Right lobe of liver (tissue), 6 donors: ENCODE measurements at places on chromosomes 5 and 9. TPM values are rescaled to one million over a fixed set of nuclear protein-coding genes. Genes with fewer than 3 reads are reported as not detected.
A peak's percentile ranks its signal among the peaks of the same experiment; 100 is the strongest.

GRCh38 chr5:56671571-56671970 is 143.8 kb upstream of the MAP3K1 start:
- DNase-seq = no peak
- H3K27ac ChIP-seq = peak overlapping the region; percentile 18
- no peaks in the 10 kb centered on the region for H3K36me3 ChIP-seq
- H3K4me3 ChIP-seq = no peak overlapping the region
- no peaks in the 10 kb centered on the region for H3K27me3 ChIP-seq

DNA sequence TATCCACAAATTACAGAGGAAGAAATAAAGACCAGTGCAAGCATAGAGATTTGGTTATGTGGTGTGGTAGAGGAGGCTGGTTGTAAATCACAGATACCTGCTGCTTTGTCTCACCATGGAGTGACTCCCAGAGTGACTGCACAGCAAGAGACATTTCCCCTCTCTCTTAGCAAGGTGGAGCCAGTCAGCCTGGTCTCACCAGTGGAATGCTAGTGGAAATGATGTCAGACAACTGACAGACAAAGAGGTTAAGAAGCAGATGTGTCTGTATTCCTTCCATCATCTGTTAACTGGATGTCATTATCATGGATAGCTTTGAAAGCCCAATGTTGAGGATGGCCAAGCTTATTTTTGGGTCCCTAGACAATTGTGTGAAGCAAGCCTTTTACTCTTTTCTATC is 509.4 kb upstream of the SEMA6A start:
- H3K4me1 ChIP-seq = no peaks in the 10 kb centered on the region
- no peaks in the 10 kb centered on the region for H3K27me3 ChIP-seq
- no peak overlapping the region for H3K27ac ChIP-seq

- no peak for DNase-seq
- H3K27ac ChIP-seq = no peak overlapping the region
- no peak overlapping the region for H3K4me3 ChIP-seq
- no peaks in the 10 kb centered on the region for H3K36me3 ChIP-seq
- no peaks in the 10 kb centered on the region for H3K4me1 ChIP-seq
Measured at GRCh38 chr5:61029456-61030162, 84.6 kb downstream of the NDUFAF2 start.

DNA sequence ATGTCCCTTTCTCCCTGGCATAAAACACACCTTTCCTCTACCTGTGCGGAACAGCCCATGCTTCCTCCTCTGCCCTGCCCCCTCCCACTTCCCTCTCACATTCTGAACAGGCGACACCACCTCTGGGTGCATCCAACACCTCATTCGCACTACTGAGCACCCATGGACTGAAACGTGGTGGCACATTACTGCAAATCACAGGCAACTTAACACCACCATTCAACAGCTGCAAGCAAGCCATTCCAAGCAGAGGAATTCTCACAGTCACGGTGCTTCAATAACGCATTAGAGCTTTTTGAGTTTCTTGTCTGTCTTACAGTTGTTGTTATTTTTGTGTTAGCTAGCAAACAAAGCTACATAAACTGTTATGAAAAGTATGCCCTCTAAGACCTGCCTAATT is 298.2 kb upstream of the TAS2R1 start:
- no peak overlapping the region for H3K27ac ChIP-seq
- H3K4me1 ChIP-seq = no peaks in the 10 kb centered on the region
- H3K27me3 ChIP-seq = no peaks in the 10 kb centered on the region
- no peak overlapping the region for H3K4me3 ChIP-seq
- no peaks in the 10 kb centered on the region for H3K36me3 ChIP-seq

DNA sequence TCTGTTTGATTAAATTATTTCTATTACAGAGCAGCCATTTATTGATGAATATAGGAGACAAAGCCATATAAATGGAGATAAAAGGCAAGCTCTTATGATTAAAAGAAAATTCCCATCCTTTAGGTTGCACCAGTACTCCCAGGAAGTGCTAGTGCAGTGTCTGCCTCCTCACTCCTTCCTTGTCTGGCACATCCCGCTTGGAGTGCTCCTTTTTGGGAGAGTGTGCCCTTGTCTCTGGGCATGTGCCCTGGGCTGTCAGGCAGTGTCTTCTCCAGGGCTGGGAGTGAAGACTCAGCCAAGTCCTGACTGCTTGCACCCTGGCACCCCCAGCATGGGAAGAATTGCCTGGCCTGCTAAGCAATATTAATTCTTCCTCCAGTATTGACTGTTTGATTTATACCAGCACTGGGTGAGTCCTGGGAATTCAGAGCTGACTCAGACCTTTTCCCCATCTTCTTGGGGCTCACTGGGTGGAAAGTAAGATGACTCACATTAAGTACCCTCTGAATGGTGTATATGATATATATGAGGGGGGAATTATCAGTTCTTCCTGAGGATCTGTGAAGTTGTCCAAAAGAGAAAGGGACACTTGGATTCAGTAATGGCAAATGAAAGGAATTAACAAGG is 62.1 kb downstream of the ZSWIM6 start:
- H3K4me1 ChIP-seq = no peaks in the 10 kb centered on the region
- no peaks in the 10 kb centered on the region for H3K27me3 ChIP-seq
- H3K27ac ChIP-seq = no peak overlapping the region
- H3K4me3 ChIP-seq = no peak overlapping the region
- no peaks in the 10 kb centered on the region for H3K36me3 ChIP-seq
- DNase-seq = no peak

- no peak overlapping the region for H3K27ac ChIP-seq
- H3K4me3 ChIP-seq = no peak overlapping the region
- no peak for DNase-seq
- H3K27me3 ChIP-seq = no peaks in the 10 kb centered on the region
Measured at GRCh38 chr5:1314564-1314982, 19.7 kb upstream of the TERT start.

- DNase-seq = no peak
- no peaks in the 10 kb centered on the region for H3K27me3 ChIP-seq
- H3K4me1 ChIP-seq = no peaks in the 10 kb centered on the region
- H3K36me3 ChIP-seq = no peaks in the 10 kb centered on the region
- H3K27ac ChIP-seq = no peak overlapping the region
Measured at GRCh38 chr9:18185196-18185595, 288.8 kb upstream of the ADAMTSL1 start.

DNA sequence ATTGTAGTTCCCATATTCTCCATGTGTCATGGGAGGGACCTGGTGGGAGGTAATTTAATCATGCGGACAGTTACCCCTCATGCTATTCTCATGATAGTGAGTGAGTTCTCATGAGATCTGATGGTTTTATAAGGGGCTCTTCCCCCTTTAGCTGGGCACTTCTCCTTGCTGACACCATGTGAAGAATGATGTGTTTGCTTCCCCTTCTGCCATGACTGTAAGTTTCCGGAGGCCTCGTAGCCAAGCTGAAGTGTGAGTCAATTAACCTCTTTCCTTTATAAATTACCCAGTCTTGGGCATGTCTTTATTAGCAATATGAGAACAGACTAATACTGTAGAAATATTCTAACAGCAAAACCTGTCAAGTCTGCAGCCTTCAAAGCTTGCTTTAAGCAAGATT is 293.2 kb downstream of the CTNND2 start:
- no peaks in the 10 kb centered on the region for H3K36me3 ChIP-seq
- H3K27me3 ChIP-seq = no peaks in the 10 kb centered on the region
- H3K4me1 ChIP-seq = no peaks in the 10 kb centered on the region
- no peak for DNase-seq
- H3K27ac ChIP-seq = no peak overlapping the region

DNA sequence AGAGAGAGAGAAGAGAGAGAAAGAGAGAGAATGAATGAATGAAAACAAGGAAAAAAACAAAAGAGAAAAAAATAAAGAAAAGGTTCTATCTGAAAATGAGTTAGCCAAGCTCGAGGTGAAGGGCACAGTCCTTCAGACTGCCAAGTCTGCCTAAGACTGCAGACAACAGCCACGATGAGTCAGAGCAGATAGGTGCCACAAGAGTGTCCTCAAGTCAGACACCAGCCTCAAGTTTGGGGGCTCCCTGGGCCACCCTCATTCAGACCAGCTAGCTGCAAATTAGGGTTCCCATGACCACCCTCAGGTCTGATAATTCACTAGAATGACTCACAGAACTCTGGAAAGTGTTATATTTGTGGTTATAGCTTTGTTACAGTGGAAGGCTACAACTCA is 13.9 kb upstream of the HABP4 start:
- H3K4me3 ChIP-seq = no peak overlapping the region
- H3K4me1 ChIP-seq = no peaks in the 10 kb centered on the region
- H3K36me3 ChIP-seq = no peaks in the 10 kb centered on the region
- H3K27me3 ChIP-seq = no peaks in the 10 kb centered on the region
- DNase-seq = no peak

DNA sequence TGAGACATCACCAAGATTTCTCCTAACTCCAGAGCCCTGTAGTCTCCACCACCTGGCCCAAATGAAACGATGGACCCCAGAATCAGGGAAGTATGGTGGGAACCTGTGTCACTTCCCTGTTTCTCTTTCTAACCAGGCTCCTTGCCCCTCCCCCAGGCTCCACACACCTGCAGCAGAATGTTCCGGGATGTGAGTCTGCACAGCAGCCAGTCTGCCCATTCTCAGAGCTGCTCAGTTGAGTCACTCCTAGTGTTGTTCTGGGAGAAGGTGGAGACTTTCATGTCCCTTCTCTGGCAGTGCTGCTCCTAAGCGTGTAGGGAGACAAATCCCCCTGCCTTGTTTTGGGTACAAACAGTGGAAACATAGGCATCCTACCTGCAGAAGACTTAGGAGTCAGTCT is 76.0 kb upstream of the XPA start:
- H3K36me3 ChIP-seq = no peaks in the 10 kb centered on the region
- H3K27me3 ChIP-seq = no peaks in the 10 kb centered on the region
- no peak overlapping the region for H3K27ac ChIP-seq
- H3K4me3 ChIP-seq = no peak overlapping the region

DNA sequence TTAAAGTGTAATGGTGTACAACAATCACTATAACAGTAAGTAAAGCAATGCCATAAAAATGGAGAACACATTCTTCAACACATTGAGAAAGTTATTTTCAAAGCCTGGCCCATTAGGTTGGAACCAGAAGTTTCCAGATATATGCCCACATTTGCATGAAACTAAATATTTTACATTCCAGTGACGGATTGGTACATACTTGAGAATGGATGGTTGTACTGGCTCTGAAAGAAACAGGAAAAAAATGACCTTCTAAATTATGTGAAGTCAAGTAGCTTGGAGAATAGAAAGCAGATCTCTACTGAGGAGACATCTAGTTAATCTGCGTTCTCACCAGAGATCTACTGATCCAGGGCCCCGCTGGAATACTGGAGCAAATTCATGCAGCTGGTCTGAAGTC is 1037.0 kb downstream of the NR2F1-AS1 start:
- no peaks in the 10 kb centered on the region for H3K27me3 ChIP-seq
- DNase-seq = no peak
- H3K4me3 ChIP-seq = no peak overlapping the region
- H3K36me3 ChIP-seq = no peaks in the 10 kb centered on the region

GRCh38 chr5:58235299-58235698 is 224.6 kb downstream of the PLK2 start:
- H3K36me3 ChIP-seq = no peaks in the 10 kb centered on the region
- no peak overlapping the region for H3K27ac ChIP-seq
- no peaks in the 10 kb centered on the region for H3K4me1 ChIP-seq
- no peak overlapping the region for H3K4me3 ChIP-seq

GRCh38 chr9:88814577-88814976 is 176.7 kb upstream of the S1PR3 start:
- H3K4me3 ChIP-seq = no peak overlapping the region
- H3K27ac ChIP-seq = no peak overlapping the region
- H3K4me1 ChIP-seq = no peaks in the 10 kb centered on the region
- no peaks in the 10 kb centered on the region for H3K36me3 ChIP-seq

GRCh38 chr5:102531506-102531905 is 32.7 kb upstream of the SLCO6A1 start:
- H3K4me1 ChIP-seq = no peaks in the 10 kb centered on the region
- DNase-seq = no peak
- no peak overlapping the region for H3K4me3 ChIP-seq
- H3K27ac ChIP-seq = no peak overlapping the region

GRCh38 chr5:147558826-147559225 is 49.0 kb upstream of the DPYSL3 start:
- no peak overlapping the region for H3K4me3 ChIP-seq
- no peak for DNase-seq
- H3K27me3 ChIP-seq = no peaks in the 10 kb centered on the region
- H3K27ac ChIP-seq = no peak overlapping the region
- no peaks in the 10 kb centered on the region for H3K36me3 ChIP-seq
- H3K4me1 ChIP-seq = no peaks in the 10 kb centered on the region

The SPATA31A1 gene
- not detected for total RNA-seq

The TTLL11 gene
- 5.2 TPM for total RNA-seq

The KIF12 gene
- total RNA-seq = 16.3 TPM

The NUDT12 gene
- total RNA-seq = 15.9 TPM

The ANKRD31 gene
- 0.12 TPM for total RNA-seq

The IFNB1 gene
- total RNA-seq = not detected

The PLPP7 gene
- 0.37 TPM for total RNA-seq

The SLC25A2 gene
- total RNA-seq = not detected
